ENCODE measurements at places on chromosomes 12 and 14.
A peak's percentile ranks its signal among the peaks of the same experiment; 100 is the strongest.

GRCh38 chr12:55931780-55932550 lies 1.0 kb downstream of the DGKA start:
- DNase-seq = peak; percentile 30

DNA sequence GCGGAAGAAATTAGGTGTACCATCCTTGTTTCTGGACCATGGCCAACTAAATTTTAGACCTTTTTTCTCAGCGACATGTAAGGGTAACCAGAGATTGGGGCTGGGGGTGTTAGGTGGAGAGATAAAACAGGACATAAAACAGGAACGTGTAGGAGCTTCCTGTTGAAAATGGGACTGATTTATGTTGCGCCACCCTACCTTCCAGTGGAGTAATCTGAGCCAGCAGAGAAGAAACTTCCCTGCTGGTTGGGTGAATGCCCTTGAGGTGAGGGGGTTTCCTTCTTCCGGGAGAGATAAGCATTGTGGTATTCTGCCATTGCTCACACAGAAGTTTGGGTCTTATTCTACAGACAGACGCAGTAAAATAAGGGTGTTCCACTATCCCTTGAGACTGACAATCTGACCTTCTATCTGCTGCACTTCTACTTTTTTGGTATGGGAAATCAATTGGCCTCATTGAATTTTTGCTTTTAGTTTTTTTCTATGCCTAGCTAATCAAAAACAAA lies 417.6 kb downstream of the PCNX1 start:
- DNase-seq = peak; percentile 14

- DNase-seq = no peak
Measured at GRCh38 chr14:23727566-23728335, 91.6 kb downstream of the DHRS2 start.

GRCh38 chr14:77911356-77911755 lies 111.4 kb downstream of the ADCK1 start:
- no peak for DNase-seq

DNA sequence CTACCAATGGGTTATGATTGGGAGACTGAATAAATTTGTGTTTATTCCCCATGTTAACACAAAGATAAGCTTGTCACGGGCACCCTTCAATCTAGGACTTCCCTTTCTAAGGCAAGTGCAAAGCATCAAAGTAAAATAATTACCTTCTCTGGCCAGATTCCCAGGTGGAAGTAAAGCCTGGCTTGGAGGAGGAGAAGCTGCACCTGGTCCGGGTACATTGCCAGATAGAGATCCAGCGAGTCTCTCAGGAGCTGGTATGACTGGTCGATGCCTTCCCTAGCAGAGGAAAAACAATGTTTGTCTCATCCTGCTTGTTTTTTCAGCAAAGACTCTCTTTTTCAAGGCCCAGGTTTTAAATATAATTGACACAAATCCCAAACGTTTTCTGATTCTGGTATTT lies 24.9 kb downstream of the FBXO21 start:
- DNase-seq = no peak

- DNase-seq = peak; percentile 43
Measured at GRCh38 chr14:61280526-61281185, 482 bp downstream of the TMEM30B start.

DNA sequence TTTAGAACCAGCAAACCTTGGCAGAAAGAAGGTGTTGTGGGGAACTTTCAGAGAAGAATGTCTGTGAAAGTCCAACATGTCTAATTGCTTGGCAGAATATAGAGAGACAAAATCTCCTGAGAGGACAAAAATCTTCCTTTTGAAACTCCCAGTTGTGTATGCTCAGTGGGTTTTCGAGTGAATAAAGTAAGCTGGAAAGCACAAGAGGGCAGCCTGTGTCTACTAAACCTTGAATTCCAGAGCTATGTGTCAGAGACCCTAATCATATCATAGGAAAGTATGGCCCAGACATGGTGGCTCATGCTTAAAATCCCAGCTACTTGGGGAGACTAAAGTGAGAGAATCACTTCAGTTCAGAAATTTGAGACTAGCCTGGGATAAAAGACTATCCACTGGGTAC lies 661.2 kb downstream of the SLC16A7 start:
- no peak for DNase-seq

DNA sequence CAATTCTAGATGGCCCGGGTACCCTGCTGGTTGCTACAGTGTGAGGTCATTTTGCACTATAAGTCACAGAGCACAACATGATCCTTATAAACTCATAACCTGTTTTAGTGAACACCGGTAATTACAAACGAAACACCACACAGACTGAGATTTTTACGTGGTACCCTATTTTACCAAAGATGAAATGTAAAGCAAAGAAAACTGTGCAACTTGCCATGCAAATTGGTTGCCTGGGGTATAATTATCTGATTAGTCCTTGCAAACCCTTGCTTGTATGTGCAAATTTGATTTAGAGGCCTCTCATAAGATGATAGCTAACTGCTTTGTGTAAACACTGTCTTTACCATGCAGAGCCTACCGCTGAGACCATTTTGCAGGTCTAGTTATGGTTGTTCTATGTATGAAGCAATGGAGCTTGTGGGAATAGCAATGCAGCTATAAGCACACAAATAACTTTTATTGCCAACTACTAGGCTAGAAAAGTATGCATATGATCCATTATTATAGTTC lies 372.1 kb upstream of the FAR2 start:
- DNase-seq = no peak

DNA sequence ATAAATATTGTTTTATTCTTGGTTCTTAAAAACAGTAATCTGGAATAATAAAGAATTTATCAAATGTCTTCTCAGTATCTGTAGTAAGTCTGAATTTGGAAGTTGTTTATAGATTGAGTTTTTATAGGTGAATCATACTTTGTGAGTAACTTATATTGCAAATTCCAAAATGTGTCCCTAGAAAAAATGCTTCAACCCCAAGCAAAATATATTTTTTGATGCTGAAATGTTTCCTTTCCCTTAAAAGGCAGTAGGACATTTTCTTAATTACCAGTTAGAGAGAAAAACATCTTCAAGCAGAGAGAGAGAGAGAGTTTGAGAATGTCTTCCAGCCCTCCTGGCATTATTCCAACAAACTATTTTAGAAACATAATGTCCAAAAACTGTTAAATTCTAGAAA lies 37.9 kb downstream of the PELI2 start:
- DNase-seq = no peak

DNA sequence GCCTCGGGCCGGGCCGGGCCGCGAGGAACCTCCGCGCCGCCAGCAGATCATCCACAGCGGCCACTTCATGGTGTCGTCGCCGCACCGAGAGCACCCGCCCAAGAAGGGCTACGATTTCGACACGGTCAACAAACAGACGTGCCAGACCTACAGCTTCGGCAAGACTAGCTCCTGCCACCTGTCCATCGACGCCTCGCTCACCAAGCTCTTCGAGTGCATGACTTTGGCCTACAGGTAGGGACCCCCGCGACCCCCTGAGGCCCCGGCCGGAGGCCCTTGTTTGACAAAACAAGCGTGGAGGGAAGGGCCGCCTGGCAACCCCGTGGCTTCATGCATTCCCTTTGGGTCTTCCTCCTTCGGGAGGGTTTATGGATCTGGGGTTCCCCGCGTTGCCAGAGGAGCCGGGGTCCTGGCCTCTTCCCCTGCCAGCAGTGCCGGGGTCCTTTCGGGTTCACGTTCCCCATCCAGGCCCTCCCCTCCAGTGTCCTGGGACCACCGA lies 526 bp downstream of the MLXIP start:
- no peak for DNase-seq

DNA sequence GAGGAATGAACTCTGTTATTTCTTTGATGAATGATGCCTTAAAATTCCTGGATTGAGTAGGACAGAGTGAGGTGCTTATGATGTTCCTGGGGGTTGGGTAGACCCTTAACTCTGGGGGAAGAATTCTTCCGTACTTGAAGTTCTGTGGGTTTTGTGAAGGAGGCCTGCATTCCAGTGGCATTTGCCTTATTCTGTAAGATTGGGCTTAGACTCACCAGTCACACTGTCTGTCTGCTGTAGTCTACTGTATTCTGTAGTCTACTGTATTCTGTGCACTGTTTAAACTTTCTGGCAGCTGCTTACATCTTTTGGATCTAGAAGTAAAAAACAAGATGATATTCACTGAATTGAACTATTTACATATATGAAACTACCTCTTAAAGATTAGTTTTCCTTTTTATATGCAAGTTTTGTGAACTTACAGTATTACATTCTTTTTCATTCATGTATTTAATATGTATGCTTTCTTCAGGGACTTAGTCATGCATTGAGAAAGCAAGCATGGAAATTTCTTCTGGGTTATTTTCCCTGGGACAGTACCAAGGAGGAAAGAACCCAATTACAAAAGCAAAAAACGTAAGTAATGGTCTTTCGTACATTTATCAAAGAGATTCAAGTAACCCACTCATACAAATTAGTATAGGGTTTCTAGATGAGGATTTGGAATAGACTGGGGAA lies 42.3 kb upstream of the TPH2 start:
- no peak for DNase-seq

GRCh38 chr12:93056971-93057535 lies 128.0 kb upstream of the EEA1 start:
- DNase-seq = no peak

DNA sequence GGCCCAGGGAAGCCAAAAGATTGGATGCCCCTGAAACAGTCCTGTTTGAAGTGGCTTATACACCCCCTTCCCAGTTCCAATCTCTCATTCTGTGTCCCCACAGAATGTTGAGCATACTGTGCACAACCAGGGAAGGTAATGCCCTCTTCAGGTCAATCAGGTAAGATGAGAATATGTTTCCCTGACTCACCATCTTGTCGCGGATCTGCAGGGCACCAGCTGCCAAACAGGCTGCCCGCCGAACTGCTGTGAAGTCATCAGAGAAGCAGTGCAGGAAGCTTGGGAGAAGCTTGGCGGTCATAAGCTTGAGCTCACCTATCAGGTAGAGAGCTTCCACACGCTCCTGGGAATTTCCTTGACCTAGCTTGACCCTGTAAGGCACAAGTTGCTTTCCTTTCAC lies 9.6 kb downstream of the RIOX1 start:
- no peak for DNase-seq

DNA sequence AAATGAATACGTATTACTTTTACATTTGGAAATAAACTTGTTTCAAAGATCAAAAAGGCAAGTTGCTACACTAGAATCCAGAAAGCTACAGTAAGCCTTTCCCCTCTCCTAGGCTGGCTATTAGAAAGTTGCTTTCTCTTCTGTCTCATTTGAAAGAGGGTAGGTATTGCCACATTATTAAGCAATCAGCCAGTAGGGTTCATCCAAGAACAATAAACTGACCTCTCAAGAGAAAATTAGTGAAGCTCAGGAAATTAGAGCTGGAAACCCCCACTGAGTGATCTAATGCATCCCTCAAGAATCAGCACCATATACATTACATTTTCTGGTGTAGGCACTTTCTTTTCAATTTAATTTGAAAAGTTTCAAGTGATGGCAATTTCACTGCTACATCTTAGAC lies 4.5 kb upstream of the TMEM233 start:
- no peak for DNase-seq

- no peak for DNase-seq
Measured at GRCh38 chr14:100898935-100899883, 4.3 kb downstream of the RTL1 start.

GRCh38 chr12:117646520-117646919 lies 285.1 kb upstream of the NOS1 start:
- DNase-seq = no peak

GRCh38 chr12:4873947-4874346 lies 35.8 kb upstream of the KCNA1 start:
- DNase-seq = no peak

- DNase-seq = no peak
Measured at GRCh38 chr12:6957151-6957701, 6.1 kb downstream of the PTPN6 start.

GRCh38 chr14:90484291-90484690 lies 87.5 kb downstream of the CALM1 start:
- no peak for DNase-seq

Data from stimulated activated CD8-positive, alpha-beta memory T cell treated with anti-CD3 and anti-CD28 coated beads, Interleukin-7, amount 100 ng/mL, for 4 hours (primary cell).